Myocyte (in vitro differentiated cells): ENCODE measurements at places on chromosomes 11 and 22.

GRCh38 chr11:125202362-125202880, 37.9 kb downstream of the PKNOX2 start:
- peak; percentile 19 for DNase-seq

GRCh38 chr22:27309697-27310096, 491.9 kb downstream of the MN1 start:
- DNase-seq, result no peak

GRCh38 chr11:73293356-73293936, 14.6 kb upstream of the ARHGEF17 start:
- DNase-seq, result no peak

DNA sequence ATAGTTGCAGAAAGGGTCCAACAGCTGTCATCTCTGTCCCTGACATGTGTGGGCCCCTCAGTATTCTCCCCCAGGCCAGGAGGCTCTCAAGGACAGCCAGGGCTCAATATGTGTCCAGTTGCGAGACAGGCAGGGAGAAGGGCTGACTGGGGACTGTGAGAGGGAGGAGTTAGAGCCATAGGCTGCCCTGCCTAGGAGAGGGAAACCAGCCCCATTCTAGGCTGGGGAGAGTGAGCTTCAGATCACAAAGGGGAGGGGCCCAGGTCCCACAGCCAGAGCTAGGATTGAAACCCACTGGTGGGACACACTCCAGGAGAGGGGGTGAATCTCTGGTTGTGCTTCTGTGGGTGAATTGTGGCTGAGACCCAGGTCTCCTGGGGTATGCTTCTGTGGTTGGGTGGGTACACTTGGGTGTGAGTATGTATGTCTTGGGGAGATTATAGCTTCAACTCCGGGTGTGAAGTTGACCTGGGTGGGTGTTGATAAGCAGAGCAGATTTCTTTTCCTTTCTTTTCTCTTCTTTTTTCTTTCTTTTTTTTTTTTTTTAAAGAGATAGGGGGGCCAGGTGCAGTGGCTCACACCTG, 2.1 kb upstream of the CARNS1 start:
- no peak for DNase-seq

- DNase-seq, result no peak
These were observed 13.6 kb downstream of the TUB start for GRCh38 chr11:8094656-8095055.

GRCh38 chr11:19444231-19444630, 203.5 kb upstream of the E2F8 start:
- no peak for DNase-seq
